ENCODE measurements at places on chromosomes 1 and 21.

- H3K4me3 ChIP-seq, result no peak overlapping the region
- H3K27me3 ChIP-seq, result peaks cover 44% of the 10 kb centered on the region
- no peaks in the 10 kb centered on the region for H3K36me3 ChIP-seq
- no peaks in the 10 kb centered on the region for H3K4me1 ChIP-seq
These were observed 39.3 kb upstream of the ZBTB18 start for GRCh38 chr1:244011786-244012185.

GRCh38 chr1:203929741-203930309 lies 68.4 kb downstream of the SNRPE start:
- H3K27me3 ChIP-seq, result peaks cover 11% of the 10 kb centered on the region
- no peaks in the 10 kb centered on the region for H3K36me3 ChIP-seq
- H3K4me1 ChIP-seq, result peaks cover 7% of the 10 kb centered on the region
- DNase-seq, result no peak

GRCh38 chr1:239283216-239283615 lies 103.2 kb upstream of the CHRM3 start:
- no peaks in the 10 kb centered on the region for H3K27me3 ChIP-seq
- peaks cover 3% of the 10 kb centered on the region for H3K36me3 ChIP-seq

DNA sequence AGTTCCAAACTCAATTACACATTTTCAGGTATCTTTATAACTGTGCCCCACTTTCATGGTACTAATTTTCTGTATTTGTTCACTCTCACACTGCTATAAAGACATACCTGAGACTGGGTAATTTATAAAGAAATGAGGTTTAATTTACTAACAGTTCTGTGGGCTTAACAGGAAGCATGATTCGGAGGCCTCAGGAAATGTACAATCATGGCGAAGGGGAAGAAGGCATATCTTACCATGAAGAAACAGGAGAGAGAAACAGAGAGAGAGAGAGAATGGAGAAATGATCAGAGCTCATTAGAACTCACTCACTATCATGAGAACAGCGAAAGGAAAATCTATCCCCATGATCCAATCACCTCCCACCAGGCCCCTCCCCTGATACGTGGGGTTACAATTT lies 874.1 kb upstream of the B3GALT2 start:
- peaks cover 21% of the 10 kb centered on the region for H3K4me1 ChIP-seq
- no peak for DNase-seq
- no peaks in the 10 kb centered on the region for H3K36me3 ChIP-seq
- peak overlapping the region; percentile 25 for H3K27ac ChIP-seq

All from central memory CD8-positive, alpha-beta T cell (primary cell).